ENCODE measurements at places on chromosomes 5 and 9. TPM values are rescaled to one million over a fixed set of nuclear protein-coding genes. Genes with fewer than 3 reads are reported as not detected.

DNA sequence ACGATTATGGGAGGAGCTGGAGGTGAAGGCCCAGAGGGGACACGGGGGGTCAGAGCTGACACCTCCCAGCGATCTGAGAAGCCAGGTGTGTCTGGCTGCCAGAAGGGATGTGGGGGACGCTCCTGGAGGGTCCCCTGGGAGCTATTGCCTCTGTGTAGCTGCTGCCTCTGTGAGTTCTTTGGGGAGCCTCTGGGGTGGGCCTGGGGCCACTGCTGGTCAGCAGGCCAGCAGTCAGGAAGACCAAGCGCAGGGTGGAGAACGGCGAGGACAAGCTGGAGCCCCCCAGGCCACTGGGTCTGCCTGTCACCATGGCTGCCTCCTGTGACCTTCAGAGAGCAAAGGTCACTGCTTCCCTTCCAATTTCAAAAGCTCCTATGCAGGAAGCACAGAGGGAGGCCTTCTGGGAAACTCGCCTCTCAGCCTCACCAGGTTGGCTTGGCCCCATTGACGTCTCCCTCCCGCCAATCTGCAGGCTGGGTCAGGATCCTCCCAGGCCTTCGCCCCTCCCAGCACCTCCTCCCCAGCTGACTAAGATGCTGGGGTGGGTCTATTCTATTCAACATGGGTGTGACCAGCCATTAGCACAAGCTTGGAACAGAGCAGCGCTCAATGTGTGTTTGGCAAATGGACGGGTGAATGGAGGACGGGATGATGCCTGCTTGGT, 126.4 kb downstream of the GAPVD1 start:
- DNase-seq: no peak
- H3K27me3 ChIP-seq: no peaks in the 10 kb centered on the region
- no peaks in the 10 kb centered on the region for H3K4me1 ChIP-seq
- H3K4me3 ChIP-seq: no peak overlapping the region
- no peaks in the 10 kb centered on the region for H3K36me3 ChIP-seq
- H3K27ac ChIP-seq: no peak overlapping the region

- H3K27ac ChIP-seq: no peak overlapping the region
- H3K4me3 ChIP-seq: no peak overlapping the region
- H3K27me3 ChIP-seq: no peaks in the 10 kb centered on the region
- H3K4me1 ChIP-seq: peaks cover 71% of the 10 kb centered on the region
- peak; percentile 18 for DNase-seq
- H3K36me3 ChIP-seq: no peaks in the 10 kb centered on the region
Observed at GRCh38 chr9:35910613-35911359, 1.5 kb downstream of the SPAAR start.

DNA sequence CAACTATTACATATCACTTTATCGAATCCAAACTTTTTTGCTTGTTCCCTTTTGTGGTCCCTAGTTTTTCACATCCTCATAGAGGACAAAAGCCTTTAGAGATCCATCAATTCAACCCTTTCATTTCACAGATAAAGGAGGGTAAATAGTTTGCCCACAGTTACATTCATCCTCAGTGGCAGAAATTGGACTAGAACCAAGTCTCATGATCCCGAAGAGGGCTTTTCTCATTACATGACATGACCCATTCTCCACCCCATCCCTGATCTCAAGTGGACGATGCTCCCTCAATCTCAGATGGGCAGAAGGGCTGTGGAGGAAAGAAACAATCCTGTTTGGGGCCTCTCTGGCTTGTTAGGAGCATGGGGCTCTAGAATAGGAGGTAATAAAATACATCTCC, 23.1 kb downstream of the TICAM2 start:
- H3K36me3 ChIP-seq: no peaks in the 10 kb centered on the region
- no peak overlapping the region for H3K4me3 ChIP-seq
- H3K4me1 ChIP-seq: no peaks in the 10 kb centered on the region
- H3K27ac ChIP-seq: no peak overlapping the region
- H3K27me3 ChIP-seq: no peaks in the 10 kb centered on the region

- no peak for DNase-seq
- no peak overlapping the region for H3K27ac ChIP-seq
- no peak overlapping the region for H3K4me3 ChIP-seq
- H3K4me1 ChIP-seq: no peaks in the 10 kb centered on the region
Observed at GRCh38 chr9:121963528-121963995, 129.5 kb downstream of the TTLL11 start.

WNK2 gene
- total RNA-seq: 8.5 TPM

MYOT gene
- total RNA-seq: 2.8 TPM

NOXA1 gene
- 5.4 TPM for total RNA-seq

DNA sequence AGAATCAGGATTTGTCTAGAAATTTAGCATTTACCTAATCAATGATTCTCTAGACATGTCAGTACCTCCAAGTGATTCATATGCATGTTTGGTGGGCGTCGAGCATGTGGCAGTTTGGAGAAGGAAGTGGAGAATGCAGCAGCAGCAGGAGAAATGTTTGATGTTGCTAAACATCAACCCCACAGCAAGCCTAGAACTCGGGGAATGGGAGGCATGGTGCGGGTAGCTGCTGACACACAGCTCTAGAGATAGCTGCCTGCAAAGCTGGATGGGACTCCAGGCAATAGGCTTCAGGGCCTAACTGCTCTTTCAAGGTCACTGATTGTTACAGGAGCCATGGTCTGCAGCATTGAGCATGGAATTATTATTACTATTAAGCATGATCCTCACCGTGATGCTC, 137.3 kb downstream of the DOCK8 start:
- H3K4me3 ChIP-seq: no peak overlapping the region
- H3K27ac ChIP-seq: no peak overlapping the region
- H3K27me3 ChIP-seq: no peaks in the 10 kb centered on the region
- DNase-seq: no peak
- H3K4me1 ChIP-seq: peaks cover 22% of the 10 kb centered on the region

GRCh38 chr9:38278457-38278856, 114.0 kb upstream of the ALDH1B1 start:
- H3K27ac ChIP-seq: no peak overlapping the region
- no peak overlapping the region for H3K4me3 ChIP-seq
- H3K36me3 ChIP-seq: no peaks in the 10 kb centered on the region
- H3K27me3 ChIP-seq: no peaks in the 10 kb centered on the region

DNA sequence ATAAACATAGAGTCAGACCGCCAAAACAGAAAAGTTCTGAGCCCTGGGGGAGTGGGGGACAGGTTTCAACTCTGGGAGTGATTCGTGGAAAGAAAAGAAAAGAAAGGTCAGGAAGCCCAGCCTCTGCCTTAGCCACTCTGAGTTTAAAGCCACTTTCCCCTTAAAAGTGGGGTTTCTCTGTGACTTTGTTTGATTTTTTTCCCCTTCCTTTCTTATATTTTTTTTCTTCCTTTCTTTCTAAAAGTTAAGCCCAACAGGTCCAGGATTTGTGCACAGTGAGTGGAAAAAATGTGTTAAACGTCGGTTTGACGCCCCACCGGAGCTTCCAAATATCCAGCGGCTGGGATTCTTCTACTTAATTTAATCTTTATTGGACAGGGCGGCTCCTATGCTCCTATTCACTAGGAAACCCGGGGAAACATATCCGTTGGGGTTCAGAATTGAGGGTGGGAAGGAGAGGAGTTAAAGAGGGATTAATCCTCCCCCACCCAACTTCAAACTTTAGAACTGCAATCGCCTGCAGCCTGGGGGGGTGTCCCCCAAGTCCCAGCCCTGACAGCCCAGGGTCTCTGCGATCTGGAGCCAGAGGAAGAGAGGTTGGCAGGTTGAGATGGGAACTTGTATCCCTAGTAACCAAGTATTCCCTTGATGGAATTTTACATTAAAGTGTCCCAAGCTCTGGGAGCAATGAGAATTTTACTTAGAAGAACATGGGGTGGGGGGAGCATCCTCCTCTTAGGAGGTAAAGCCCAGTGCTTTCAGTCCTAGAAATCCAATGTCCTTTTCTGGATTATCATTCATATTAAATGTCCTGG, 6.3 kb downstream of the NR2F1-AS1 start:
- H3K36me3 ChIP-seq: no peaks in the 10 kb centered on the region
- DNase-seq: no peak
- H3K4me1 ChIP-seq: peaks cover 30% of the 10 kb centered on the region
- no peak overlapping the region for H3K27ac ChIP-seq
- no peak overlapping the region for H3K4me3 ChIP-seq

DNA sequence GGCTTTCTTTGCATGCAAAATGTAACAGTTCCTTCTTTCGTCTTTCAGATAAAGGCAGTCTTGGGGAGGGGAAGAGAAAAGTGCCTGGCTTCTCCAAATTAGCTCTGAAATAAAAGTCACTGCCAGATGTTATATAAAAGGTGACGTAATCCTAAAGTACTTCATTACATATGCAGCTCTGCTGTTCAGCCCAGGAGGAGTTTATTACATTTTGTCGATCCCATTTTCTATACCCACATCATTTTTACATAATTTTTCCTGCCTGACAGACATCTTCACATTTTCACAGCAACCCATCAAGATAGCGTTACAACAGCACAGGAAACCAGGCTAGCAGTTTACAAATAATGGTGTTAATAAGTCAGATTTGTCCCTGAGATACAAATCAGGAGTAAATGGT, 86.7 kb upstream of the SLC30A5 start:
- H3K4me3 ChIP-seq: no peak overlapping the region
- no peak overlapping the region for H3K27ac ChIP-seq

SLC28A3 gene
- total RNA-seq: 0.15 TPM

ANGPTL2 gene
- total RNA-seq: 6.0 TPM

DNA sequence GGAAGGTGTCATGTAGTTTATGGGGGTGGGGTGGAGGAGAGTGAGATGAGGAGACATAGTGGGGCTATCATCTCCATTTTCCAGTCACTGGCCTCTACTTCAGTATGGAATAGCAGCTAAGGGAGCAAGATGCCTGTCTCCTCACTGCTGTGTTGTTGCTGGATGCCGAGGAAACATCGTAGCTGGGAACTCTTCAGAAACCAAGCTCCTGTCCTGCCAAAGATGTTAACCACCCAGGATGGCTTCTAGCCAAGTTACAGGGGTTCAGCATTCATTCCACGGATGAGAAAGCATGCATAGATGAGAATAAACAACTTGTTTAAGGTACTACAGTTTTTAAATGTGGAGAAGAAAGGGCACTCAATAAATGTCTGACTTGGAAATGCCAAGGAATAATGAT, 226.5 kb downstream of the ASTN2 start:
- no peaks in the 10 kb centered on the region for H3K36me3 ChIP-seq
- no peaks in the 10 kb centered on the region for H3K27me3 ChIP-seq
- no peaks in the 10 kb centered on the region for H3K4me1 ChIP-seq
- no peak overlapping the region for H3K27ac ChIP-seq
- peak; percentile 20 for DNase-seq

DNA sequence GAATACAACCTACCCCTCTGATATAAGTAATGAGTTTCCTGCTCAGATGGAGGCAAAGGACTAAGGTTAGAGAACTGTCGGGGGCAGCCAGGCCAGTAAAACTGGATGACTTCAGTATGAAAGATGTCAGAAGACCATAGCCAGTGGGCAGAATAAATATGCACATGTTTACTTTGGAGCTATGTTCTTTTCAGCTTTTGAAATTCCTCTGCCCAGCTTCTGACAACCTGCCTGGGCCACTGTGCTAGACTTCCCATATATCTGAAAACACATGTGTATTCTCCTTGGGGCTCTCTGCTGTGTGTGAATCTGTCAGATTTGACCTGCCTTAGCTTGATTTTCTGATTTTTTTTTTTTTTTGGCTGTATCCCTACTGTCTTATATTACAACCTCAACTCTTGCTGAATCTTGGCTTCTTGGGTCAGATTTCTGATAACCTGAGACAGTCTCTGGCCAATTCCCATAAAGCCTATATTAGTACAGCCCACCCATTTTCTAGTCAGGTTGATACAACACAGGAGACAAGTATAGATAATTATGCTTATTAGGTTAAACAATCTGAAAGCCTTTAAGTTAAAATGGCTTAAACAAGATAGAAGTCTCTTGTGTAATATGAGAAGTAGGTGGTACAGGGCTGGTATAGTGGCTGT, 76.6 kb upstream of the PRLR start:
- DNase-seq: no peak
- H3K4me1 ChIP-seq: no peaks in the 10 kb centered on the region
- no peak overlapping the region for H3K4me3 ChIP-seq
- no peaks in the 10 kb centered on the region for H3K27me3 ChIP-seq
- no peaks in the 10 kb centered on the region for H3K36me3 ChIP-seq

C5 gene
- total RNA-seq: 3.4 TPM

DNA sequence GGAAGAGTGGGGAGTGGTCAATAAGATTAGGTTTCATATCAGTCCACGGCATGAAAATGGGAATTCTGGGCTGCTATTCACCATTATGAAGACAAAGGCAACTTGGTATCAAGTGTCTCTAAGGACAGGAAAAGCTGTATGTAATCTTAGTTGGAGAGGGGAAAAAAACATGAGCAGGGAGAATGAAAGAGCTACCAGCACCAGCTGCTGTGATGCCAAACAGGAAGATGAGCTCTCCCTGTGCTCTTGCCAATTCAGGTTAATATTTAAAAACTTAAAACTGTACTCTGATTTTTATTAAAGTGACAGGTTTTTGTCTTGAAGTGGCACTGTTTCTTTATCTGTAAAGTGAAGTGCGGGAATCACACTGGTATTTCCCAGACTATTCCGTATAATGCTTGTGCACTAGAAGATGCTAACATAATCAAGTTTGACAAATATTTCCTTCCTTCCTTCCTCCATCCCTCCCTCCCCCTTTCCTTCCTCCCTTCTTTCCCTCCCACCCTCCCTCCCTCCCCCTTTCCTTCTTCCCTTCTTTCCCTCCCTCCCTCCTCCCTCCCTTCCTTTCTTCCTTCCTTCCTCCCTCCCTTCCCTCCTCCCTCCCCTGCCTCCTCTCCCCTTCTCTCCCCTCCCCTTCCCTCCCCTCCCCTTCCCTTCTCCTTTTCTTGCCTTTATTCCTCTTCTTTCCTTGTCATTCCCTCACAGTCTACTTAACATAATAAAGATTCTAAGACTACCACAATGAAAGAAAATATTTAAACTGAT, 1383.0 kb upstream of the C9orf72 start:
- no peaks in the 10 kb centered on the region for H3K27me3 ChIP-seq
- no peaks in the 10 kb centered on the region for H3K36me3 ChIP-seq
- H3K4me1 ChIP-seq: no peaks in the 10 kb centered on the region
- DNase-seq: no peak

DNA sequence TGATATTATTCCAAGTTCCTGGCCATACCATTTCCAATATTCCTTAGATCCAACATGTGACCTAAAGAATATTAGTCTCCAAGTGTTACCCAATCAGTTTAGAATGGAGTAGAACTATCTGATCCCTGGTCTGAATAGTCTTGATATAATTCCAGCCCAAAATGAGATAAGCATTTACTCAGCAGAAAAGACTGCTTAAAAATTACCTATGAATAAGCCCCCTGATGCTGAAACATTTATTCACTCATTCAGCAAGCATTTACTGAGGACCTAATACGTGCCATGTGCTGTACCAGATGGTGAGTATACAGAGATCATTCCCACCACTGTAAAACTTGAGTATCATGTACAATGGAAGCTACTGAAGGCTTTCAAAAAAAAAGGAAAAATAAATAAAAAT, 157.0 kb downstream of the FAM114A2 start:
- no peaks in the 10 kb centered on the region for H3K27me3 ChIP-seq
- H3K27ac ChIP-seq: no peak overlapping the region
- no peaks in the 10 kb centered on the region for H3K4me1 ChIP-seq
- H3K36me3 ChIP-seq: no peaks in the 10 kb centered on the region
- no peak for DNase-seq

GRCh38 chr5:178683783-178684182, 46.7 kb downstream of the ZNF354A start:
- no peaks in the 10 kb centered on the region for H3K27me3 ChIP-seq
- no peaks in the 10 kb centered on the region for H3K36me3 ChIP-seq
- no peaks in the 10 kb centered on the region for H3K4me1 ChIP-seq
- H3K27ac ChIP-seq: no peak overlapping the region
- DNase-seq: no peak
